Panc1 (cell line): ENCODE measurements at places on chromosomes 2 and 18.

DNA sequence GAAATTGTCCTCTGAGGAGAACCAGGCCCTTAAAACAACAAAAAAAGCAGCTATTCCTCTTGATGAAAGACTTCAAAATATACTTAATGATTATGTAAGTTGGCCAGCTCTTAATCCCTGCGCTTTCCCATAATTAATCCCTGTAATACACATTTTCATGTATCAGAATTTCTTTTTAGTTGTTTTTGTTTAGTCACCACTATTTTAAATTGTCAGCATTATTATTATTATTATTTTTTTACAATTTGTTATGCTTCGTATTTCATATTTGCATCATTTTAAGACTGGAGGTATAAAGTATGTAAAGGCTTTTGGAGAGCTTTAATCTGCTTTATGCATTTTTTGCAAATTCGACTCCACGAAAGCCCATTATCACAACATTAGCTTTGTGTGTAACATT lies 152.9 kb downstream of the ACOXL start:
- DNase-seq: no peak

GRCh38 chr18:24611075-24611474 lies 150.6 kb downstream of the HRH4 start:
- DNase-seq: no peak

DNA sequence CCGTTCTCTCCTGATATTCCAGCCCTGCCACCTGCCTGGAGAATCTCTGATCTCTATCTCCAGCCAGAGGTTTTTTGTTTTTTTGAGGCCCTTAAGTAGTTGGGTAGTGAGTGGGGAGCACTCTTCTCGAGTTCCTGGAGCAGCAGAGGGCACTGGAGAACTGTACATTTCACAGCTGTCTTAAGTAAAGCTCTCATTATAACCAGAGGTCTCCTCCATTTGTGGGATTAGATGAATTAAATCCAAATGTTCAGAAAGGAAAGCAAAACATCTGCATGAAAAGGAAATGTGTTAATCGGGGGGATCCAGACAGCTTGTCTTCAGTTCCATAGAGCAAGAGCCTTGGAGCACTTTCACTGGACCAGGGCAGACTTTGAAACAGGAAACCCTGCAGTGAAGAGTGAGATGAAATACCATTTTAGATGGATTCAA lies 32.8 kb downstream of the AOX1 start:
- DNase-seq: no peak

GRCh38 chr2:206526416-206526815 lies 83.1 kb downstream of the ADAM23 start:
- DNase-seq: no peak

DNA sequence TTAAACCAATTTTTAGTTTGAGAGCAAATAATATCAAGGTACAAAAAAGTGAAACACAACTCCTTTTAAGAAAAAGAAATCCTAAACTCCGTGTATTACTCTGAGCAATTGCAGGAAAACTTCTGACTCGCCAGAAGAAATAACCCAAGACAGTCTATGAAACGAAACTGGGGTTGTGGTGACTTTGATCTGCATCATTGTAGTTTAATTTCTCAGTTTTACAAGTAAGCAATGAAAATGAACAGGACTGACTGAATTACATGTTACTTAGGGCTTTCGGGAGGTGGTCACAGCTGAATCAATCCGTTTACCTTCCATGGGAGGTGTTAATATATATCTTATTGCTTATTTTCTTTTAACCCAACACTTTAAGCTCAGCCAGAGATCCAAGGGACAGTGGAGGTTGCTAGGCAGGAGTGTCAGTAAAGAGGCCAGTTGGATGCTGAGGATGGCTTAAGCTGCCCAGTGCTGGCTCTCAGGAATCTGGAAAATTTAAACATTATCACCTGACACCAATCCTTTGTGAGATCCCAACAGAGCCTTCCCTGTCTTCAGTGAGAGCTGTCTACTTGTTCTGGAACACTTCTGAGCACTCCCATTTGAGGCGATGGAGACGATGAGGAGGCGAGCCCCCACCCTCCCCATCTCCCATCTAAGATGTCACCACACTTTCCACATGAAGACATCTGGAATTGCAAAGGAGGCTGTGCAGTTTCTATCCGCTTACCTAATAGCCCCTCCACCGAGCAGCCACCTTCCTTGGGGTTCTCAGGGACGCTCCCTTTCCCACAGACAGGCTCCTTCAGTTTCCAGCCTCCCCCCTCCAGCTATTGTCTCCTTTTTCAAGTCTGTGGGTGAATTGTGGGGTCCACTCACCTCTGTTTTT lies 3.6 kb upstream of the RAB31 start:
- DNase-seq: no peak

DNA sequence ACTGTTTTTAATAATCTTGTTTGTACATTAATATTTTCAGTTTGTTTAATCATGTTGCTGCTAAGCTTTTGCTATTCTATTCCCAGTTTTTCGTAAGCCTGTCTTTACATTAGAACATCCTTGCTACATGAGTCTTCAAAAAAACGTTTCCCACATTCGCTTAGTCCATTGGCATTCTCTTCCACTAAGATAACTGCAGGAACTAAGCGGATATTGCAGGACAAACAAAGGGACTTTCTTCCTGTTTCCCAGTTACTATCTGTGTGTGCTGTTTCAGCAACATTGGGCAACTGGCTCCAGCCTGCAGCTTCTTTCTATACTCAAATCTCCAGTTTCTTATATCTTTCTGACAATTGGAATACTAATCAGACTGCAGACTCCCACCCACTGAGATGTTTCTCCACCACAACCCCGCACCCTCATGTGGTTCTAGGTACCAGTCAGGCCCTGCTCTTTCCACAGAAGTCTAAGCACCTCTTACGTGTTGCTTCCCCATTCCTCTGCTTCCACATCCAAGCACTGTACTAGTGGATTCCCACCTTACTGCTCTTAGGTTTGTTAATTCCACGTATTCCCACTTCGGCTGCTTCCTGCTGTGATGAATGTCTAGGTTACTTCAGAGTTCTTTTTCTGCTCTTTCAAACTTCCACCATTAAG lies 420.3 kb downstream of the LRRTM4 start:
- DNase-seq: no peak

DNA sequence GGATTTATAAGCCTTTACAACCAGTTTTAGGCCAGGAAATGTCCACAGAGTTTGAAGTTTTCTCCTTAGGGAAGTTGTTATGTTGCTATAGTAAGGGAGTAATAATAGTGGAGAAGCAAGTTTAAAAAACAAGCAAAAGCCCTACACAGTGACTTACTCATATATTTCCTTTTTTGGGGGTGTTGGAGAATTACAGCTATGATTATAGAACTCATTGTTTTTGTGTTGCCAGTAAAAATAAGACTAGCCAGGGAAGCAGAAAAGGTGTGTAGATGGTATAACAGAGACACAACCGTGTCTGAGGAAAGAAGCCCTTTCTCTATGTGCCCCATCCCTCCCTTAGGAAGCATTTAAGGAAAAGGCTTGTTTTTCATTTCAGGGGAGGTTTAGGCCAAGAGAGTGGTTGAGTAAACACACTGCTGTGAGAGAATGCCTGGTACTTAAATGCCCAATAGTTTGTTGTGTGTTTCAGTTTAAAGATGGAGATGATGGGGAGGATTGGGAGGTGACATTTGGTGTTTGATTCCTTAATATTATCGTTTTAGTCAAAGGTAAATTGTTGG lies 2.3 kb downstream of the VAPA start:
- no peak for DNase-seq

- no peak for DNase-seq
Observed at GRCh38 chr2:45145073-45145899, 136.0 kb upstream of the SIX2 start.

DNA sequence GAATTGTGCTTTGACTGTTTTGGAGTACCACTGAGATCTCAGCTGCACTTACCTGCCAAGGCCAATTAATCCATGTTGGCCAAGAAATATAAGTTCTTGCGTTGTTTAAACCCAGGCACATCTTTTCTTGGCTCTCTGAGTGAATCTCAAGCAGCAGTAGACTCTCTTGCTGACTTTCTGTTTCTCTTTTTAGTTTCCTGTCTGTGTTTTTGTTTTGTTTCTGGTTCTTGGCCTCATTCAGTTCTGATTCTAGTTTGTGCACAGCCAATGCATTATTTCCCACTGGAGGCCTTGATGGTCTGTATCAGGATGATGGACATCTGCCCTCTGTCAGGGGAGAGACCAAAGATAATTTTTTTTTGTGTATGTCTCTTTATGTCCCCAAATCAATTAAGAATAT lies 379.4 kb downstream of the CDH2 start:
- no peak for DNase-seq

DNA sequence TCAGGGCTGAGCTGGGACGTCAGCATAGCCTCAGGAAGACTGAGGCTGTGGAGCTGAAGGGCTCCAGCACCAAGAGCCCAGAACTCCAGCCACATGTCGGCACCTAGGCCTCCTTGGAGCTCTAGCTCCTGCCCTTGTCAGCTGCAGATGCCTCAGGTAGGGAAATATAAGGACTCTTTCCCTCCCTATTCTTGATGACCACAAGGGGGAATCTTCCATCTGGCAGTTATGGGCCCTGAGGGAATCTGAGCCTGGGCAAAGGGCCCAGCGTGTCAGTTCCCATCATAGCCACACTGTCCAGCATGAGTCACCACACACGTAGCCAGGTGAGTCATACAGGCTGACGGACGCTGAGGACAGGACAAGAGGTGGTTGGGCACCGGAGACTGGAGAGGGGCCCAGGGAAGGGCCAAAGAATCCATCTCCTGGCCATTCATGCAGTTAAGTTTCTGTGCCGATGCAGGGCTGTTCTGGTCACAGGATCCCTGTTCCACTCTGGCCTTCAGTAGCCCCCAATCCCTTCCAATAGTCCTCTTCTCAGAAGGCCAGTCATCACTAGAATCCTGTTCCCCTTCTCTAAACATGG lies 1.8 kb downstream of the MPV17 start:
- peak; percentile 95 for DNase-seq

- DNase-seq: no peak
Observed at GRCh38 chr2:65434592-65435241, 2.3 kb upstream of the SPRED2 start.

GRCh38 chr2:80019571-80020460 lies 284.7 kb downstream of the LRRTM1 start:
- no peak for DNase-seq

GRCh38 chr18:2573408-2573807 lies 2.1 kb downstream of the NDC80 start:
- no peak for DNase-seq

GRCh38 chr2:42558827-42559226 lies 9.6 kb upstream of the MTA3 start:
- no peak for DNase-seq

DNA sequence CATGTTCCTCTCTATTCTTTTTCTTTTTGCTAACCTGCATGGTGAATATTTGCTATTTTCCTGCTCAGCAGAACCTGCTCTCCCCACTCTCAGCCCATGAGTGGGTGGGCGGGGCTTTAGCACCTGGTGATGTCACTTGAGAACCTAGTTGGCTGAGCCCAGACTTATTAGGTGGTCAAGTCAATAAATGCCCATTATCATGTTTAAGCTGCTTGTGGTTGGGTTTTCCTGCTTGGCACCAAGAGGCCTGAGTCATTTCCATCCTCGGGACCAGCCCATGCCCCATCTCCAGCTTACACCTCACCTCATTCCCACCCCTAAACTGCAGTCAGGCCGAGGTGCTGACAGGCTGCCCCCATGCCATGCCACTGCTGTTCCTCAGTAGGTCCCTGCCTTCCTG lies 226.6 kb downstream of the ANKRD30B start:
- DNase-seq: no peak

GRCh38 chr2:134232461-134232860 lies 21.4 kb upstream of the MGAT5 start:
- DNase-seq: no peak

DNA sequence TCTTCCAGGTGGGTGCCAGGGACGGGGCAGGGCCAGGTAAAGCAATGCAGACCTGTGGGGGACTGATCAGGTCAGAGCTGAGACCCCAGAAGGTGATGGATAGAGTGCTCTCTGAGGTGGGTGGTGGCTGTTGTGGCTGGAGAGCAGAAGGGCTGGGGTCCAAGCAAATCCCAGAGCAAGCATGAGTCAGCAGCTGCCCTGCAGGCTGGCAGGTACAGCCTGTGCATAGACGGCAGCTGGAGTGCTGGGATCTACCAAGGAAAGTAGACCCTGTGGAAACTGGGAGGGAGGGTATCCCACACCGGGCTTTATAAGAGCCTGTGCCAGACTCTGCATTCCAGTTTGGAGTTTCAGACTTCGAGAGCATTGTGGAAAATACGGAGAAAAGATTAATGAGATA lies 663 bp downstream of the TRIM54 start:
- DNase-seq: no peak

- no peak for DNase-seq
Observed at GRCh38 chr2:135985826-135986393, 484 bp upstream of the DARS1 start.

GRCh38 chr18:34529358-34530335 lies 180.5 kb upstream of the DTNA start:
- no peak for DNase-seq

DNA sequence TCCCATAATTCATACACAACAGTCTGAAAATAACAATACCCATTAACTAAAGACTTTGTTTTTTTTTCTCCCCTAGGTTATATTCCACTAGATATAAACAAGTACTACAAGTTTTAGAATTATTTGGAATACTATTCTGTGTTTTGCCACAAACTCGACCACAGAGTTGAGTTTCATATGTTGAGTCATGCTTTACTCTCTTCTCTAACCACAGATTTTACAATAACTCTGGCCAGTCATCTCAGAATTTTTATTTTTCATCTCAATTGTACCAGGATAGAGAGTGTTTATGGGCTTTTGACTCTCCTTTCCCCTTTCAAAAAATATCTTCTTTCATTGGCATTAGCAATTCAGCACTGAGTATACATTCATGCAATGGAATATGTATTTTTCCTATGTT lies 348.7 kb upstream of the GALNT5 start:
- no peak for DNase-seq

GRCh38 chr2:61410185-61410584 lies 60.7 kb downstream of the USP34 start:
- no peak for DNase-seq

GRCh38 chr18:21857871-21858270 lies 117.3 kb downstream of the MIB1 start:
- no peak for DNase-seq

GRCh38 chr2:109538546-109538945 lies 75.2 kb downstream of the SEPTIN10 start:
- DNase-seq: no peak

- no peak for DNase-seq
Observed at GRCh38 chr18:79789901-79790890, 7.5 kb upstream of the KCNG2 start.

DNA sequence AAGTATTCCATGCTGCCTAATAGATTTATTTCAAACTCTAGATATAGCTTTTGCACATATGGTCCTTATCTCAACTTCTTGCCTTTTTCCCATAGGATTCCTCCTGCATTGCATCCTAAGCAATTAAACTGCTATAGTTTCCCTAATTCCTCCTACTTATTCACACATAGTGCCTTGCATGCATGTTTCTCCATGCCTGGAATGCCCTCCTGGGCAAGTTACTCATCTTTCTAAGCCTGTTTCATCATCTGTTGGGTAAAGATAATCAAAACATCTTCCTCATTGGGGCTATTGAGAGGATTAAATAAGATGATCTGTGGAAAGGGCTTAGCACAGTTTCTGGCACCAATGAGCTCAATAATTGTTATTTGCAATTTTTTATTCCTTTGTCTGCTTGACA lies 726.5 kb downstream of the SLC4A3 start:
- DNase-seq: no peak

- DNase-seq: no peak
Observed at GRCh38 chr2:104787298-104788065, 66.4 kb upstream of the POU3F3 start.
